ENCODE measurements at places on chromosomes 4 and X.

GRCh38 chrX:12137951-12138360 lies 317 bp upstream of the FRMPD4 start:
- no peak for DNase-seq

- DNase-seq: no peak
Observed at GRCh38 chr4:126611900-126612299, 1020.9 kb upstream of the INTU start.

DNA sequence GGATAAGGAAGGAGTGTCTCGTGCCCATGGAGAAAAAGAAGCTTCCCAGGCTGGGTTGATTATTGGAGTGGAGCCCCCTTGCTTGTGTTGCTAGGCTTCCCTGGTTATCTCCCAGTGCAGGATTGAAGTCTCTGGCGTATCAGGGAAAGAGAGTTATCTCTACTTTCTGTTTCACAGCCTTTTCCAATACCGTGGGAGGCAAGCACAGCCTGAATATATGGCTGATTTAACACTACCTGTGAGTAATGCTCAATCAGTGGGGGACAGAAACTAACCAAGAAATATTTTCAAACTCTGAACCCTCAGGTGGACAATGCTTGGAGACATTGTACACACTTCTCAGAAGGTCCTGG lies 65.2 kb downstream of the SERPINA7 start:
- DNase-seq: no peak

GRCh38 chrX:147550217-147550616 lies 361.5 kb upstream of the FMR1 start:
- DNase-seq: no peak

GRCh38 chr4:8769645-8770517 lies 101.8 kb downstream of the HMX1 start:
- DNase-seq: no peak

DNA sequence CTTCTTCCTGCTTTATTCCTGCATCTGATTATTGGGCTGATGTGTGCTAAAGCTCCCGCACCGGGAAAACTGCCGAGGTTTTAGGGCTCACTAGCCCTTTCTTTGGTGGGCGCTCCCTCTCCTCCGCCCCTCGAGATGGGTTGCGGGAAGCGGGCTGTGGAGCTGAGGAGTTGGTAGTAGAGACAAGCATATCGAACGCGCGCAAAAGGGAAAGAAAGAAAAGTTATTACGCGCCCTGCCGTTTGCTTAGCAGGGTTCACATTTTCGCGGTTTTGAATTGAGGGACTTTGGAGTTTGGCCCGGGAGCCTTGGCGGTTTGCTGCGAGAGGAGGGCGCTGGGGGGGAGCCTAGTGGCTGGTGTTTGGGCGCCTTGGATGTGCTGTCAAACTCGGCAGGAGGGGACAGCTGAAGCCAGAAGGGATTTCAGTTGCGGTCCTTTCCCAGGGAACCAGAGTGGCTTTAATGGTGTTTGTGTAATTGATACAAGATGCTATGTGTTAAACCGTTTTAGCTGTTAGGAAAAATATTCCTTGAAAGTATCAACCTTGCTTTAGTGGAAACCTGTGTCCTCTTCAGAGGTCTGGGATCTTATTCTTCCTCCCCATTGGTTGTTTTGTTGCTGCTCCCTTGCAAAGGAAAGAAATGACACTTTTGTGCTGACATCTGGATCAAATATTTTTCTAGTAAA lies 1.1 kb downstream of the GAB1 start:
- peak; percentile 67 for DNase-seq

DNA sequence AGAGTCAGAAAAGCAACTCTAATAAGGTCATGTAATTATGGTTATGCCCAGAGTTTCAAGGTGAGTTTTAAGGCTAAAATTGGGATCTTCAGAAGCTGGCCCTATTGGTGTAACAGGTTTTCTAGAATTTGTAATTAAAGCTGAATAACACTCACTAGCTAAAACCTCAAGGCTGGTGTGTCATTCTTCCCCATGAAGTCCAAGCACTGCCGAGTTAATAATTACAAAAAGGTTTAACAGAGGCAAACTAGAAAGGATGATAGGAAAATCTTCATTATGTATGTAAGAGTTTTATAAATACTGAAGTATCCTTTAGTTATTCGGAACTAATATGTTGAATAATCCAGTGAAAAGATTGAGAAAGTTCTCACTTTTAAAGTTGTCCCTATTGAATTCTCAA lies 34.3 kb downstream of the MXRA5 start:
- no peak for DNase-seq

GRCh38 chrX:49184294-49185281 lies 1.6 kb downstream of the PRICKLE3 start:
- peak; percentile 26 for DNase-seq

DNA sequence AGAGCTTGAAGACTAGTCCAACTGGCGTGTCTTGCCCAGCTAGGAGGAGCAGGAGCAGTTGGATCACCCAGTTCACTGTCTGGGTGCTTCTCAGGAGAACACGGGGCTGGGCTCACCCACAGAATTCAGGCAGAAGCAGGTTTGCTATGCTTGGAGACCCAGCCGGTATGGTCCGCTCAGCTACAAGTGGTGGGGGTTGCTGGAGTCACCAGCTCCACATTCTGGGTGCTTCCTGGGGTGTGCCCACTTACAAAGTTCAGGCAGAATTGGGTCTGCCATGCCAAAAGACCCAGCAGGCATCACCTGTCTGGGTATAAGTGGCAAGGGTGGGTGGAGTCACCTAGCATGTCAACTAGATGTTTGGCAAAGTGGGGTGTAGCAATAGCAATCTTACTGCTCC lies 1061.8 kb downstream of the PCDH19 start:
- DNase-seq: no peak

- DNase-seq: no peak
Observed at GRCh38 chr4:55706541-55706940, 70.4 kb upstream of the NMU start.

- DNase-seq: no peak
Observed at GRCh38 chrX:12898073-12898472, 8.3 kb upstream of the TLR8 start.

DNA sequence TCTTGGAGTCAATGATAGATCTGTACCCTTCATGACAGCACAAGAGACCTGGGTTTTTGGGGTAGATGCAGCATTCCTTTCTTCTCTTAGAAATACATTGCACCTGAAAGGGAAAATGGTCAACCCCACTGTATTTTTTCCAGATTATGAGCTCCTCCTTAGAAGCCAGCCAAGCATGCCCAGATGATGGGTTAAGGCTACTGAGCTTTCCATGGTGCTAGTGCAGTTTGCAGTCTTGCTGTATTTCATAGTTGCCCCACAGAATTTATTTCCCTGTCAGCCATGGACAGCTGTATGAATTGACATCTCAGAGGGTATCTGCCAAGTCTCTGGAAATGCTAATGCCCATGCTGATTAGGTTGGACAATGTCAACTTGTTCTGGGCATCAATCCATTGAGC lies 73.7 kb upstream of the H2AZ1 start:
- DNase-seq: no peak

DNA sequence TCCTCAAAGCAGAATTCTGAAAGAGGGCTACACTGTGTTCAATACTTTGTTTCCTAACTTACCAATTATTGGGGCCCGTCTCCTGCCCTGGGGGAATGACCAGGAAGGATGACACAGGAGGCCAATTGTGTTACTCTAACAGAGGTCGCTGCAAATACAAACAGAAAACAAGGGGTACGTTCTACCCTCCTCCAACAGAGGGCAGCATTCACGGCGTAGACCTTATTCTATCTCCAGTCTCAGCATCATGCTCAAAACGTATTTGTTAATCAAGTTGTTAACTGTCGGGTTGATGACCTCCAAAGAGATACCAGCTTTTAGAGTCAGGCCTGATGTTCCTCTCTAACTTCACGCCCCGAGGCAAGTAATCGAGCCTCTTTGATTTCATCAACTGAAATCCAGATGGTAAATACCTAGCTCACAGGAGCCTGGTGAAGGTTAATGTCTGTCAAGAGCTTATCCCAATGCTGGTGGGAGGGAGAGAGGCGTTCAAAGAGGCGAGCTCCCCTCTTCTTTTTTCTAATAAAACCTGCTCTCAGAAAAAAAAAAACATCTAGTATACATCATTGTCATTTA lies 181.0 kb upstream of the KCNIP4 start:
- no peak for DNase-seq

- DNase-seq: no peak
Observed at GRCh38 chrX:149858592-149858991, 22.4 kb upstream of the MAGEA8 start.

DNA sequence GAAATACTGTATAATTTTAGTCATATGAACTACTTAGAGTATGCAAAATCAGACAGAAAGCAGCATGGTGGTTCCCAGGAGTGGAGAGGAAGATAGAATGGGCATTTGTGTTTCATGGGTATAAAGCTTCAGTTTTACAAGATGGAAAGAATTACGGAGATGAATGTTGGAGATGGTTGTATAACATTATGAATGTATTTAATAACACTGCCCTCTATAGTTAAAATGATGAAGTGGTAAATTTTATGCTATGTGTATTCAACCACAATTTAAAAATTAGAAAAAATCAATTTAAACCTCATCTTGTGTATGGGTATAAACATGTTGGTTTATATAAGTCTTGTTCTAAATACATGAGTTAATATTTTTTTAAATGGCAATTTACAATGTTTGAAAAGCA lies 521.1 kb downstream of the FSTL5 start:
- no peak for DNase-seq

DNA sequence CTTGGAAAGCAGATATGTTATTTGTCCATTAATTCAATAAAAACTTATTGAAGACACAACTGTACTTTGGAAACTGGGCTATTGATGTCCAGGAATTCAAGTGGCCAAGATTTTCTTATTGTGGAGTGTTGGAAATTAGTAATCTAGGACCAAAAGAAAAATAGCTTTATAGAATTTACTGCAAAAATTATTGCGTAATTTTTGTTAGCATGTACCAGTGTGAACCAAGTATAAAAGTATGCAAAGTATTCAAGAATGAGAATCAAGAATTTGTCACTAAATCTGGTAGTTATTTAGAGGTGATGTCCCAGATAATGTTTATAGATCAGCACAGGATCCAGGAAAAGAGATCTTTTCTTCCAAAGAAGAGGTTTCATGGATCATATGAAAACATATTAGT lies 468.9 kb upstream of the CTSO start:
- no peak for DNase-seq

DNA sequence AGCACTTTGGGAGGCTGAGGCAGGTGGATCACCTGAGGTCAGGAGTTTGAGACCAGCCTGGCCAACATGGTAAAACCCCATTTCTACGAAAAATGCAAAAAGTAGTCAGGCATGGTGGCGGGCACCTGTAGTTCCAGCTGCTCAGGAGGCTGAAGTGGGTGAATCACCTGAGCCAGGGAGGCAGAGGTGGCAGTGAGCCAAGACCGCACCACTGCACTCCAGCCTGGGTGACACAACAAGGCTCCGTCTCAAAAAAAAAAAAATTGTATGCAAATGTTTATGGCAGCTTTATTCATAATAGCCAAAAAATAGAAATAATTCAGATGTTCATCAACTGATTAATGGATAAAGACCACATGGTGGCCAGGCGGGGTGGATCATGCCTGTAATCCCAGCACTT lies 9.8 kb upstream of the NOCT start:
- DNase-seq: no peak

DNA sequence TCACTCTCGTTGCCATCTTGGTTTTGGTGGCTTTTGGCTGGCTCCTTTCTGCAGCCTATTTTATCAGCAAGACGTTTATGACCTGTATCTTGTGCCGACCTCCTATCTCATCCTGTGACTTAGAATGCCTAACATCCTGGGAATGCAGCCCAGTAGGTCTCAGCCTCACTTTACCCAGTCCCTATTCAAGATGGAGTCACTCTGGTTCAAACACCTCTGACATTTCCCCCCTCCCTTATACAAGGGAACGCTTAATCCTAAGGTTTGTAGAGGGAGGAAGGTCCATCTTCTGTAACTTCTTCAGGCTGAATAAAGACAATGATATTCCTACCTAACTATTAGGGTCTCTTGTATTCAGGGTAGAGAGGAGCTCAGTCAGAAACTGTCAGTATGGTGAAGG lies 79.3 kb upstream of the SPANXB1 start:
- no peak for DNase-seq

GRCh38 chrX:1581132-1581531 lies 10.3 kb upstream of the AKAP17A start:
- no peak for DNase-seq

DNA sequence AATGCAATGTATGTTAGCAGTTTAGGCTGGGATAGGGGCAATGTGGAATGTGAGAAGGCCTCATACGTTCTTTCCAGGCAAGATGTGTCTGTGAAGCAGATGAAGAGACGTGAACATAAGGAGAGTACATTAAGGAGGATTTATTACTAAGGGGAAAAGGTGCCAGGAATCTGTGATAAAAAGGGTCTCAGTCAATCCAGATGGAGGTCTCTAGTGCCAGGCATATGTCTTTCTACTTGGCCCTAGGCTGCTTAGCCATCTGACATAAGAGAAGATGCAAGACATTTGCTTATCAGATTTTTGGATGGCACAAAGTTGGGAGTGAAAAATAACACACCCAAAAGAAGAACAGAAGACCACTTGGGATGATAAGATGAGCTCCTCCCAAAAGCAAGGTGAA lies 93.0 kb upstream of the PRKG2 start:
- DNase-seq: no peak

DNA sequence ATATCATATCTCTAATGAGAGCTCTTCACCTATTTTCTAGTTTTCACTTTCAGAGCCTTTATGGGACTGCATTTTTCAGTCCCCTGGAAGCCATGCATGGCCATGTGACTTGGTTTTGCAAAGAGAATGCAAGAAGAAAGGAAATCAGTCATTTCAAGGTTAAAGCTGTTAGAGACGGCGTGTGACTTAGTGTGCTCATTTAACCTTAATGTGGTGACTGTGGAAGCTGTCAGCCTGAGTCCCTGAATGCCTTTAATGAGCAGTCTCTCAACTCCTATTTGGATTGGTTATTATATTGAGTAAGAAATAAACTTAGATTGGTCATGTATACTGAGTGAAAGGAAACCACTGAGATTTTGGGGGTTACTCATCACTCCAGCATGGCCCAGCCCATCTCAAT lies 212.7 kb downstream of the KCNIP4 start:
- DNase-seq: no peak

GRCh38 chrX:15906041-15906943 lies 51.7 kb upstream of the AP1S2 start:
- DNase-seq: no peak
